Activated T-helper 9 cell treated with anti-CD3 and anti-CD28 coated beads, Interleukin-2, amount 50 U/mL, for 16 hours (primary cell): ENCODE measurements at places on chromosomes 1 and 21.

DNA sequence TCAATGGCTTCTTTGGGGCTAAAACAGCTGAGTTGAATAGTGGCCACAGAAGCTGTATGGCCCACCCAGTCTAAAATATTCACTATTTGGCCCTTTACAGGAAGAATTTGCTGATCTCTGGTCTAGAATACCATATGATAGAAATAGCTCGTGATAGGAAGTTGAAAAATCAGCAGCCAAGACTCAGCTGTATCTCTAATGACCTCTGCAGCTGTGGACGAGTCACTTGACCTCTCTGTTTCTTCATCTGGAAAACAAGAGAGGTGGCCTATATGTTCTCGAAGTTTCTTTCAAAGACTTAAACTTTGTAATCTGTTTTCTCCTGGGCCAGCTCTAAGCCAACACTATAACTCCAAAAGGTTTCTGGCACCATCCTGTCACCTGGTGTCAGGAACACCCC, 129.2 kb downstream of the ZBTB18 start:
- DNase-seq: no peak

- no peak for DNase-seq
Measured at GRCh38 chr1:234667600-234668576, 57.9 kb upstream of the IRF2BP2 start.

- DNase-seq: no peak
Measured at GRCh38 chr1:99264201-99265021, at the start of gene PLPPR4. PLPPR4 (plus strand) TSS chr1:99264492; CDS start chr1:99264594, 102 bp downstream.

DNA sequence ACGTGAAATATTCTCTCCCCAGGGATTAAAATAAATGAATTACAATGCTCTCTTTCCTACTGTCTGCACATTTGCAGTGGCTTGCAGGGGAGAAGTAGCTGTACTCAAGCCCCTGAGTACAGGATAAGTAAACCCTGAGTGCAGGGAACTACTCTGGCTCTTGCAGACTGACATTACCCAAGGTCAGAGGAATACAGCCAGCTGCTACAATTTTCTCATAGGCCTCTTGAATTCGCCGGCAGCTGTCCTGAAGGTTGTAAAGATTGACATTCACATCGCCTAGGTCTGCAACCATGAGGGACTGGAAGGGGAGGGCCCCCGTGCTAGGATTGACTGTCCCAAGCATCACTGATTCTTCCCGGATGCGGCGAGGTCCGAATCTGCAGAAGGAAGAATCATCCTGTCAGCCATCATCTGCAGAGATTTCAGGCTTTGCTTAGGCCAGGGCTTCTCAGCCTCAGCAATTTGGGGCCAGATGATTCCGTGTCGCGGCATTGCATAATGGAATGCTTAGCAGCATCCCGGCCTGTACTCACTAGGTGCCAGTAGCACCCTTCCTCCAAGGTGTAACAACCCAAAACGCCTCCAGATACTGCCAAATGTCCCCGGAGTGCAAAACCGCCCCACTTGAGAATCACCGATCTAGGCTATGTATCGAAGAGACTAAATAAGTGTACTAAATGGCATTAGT, 1.7 kb downstream of the AGMAT start:
- no peak for DNase-seq

GRCh38 chr1:155196893-155197638, 10.6 kb downstream of the THBS3 start:
- no peak for DNase-seq

GRCh38 chr1:116503546-116504307, 67.1 kb downstream of the CD58 start:
- peak; percentile 14 for DNase-seq

- DNase-seq: peak; percentile 77
Measured at GRCh38 chr1:12229835-12230548, at the start of gene VPS13D. VPS13D (plus strand) TSS chr1:12230030; CDS start chr1:12234267, 4,237 bp downstream.
